Spinal cord (tissue), 10 donors: ENCODE measurements at places on chromosomes 7 and 10. TPM values are rescaled to one million over a fixed set of nuclear protein-coding genes. Genes with fewer than 3 reads are reported as not detected.
A peak's percentile ranks its signal among the peaks of the same experiment; 100 is the strongest.

STEAP1 gene
- total RNA-seq: 1.1 TPM

- no peak for DNase-seq
Observed at GRCh38 chr10:42879380-42880254, 97.0 kb downstream of the BMS1 start.

GRCh38 chr10:94963901-94964300, 25.4 kb downstream of the CYP2C9 start:
- DNase-seq: peak; percentile 85

DNA sequence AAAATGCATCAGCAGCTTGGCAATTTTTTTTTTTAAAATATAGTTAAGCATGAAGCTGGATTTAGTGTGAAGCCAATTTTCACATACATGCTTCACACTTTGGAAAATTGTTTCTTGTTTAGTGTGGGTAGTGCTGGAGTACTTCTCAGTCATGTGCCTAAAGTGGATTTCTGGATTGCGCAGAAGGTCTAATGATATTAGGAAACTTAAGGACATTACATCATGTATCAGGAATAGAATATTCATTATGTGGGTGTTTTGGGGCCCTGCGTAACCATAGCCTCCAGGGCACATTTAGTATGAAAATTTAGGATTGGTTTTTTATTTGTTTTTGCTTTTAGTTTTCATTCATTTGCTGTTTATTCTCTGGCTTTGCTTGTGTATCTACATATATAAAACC, 28.8 kb upstream of the BNIP3 start:
- DNase-seq: no peak

GRCh38 chr10:74077416-74077815, 73.2 kb downstream of the AP3M1 start:
- no peak for DNase-seq

DNA sequence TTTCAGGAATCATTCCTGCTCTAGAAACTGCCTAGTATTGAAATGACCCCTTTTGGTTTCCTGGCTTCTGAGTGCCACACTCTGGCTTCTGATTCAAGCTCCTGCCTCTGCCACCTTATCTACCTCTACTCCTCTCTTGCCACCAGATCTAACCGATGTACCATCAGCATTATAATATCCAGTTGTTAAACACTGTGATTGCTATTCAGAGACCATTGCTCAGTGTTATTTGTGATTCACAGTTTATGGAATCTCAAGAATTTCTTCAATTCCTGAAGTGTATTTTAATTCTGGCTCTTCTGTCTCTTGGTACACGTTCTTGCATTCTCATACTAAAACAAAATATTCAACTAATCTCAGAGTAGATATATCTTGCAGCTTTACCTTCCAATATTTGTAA, 88.7 kb downstream of the DYNC1I1 start:
- no peak for DNase-seq

DNA sequence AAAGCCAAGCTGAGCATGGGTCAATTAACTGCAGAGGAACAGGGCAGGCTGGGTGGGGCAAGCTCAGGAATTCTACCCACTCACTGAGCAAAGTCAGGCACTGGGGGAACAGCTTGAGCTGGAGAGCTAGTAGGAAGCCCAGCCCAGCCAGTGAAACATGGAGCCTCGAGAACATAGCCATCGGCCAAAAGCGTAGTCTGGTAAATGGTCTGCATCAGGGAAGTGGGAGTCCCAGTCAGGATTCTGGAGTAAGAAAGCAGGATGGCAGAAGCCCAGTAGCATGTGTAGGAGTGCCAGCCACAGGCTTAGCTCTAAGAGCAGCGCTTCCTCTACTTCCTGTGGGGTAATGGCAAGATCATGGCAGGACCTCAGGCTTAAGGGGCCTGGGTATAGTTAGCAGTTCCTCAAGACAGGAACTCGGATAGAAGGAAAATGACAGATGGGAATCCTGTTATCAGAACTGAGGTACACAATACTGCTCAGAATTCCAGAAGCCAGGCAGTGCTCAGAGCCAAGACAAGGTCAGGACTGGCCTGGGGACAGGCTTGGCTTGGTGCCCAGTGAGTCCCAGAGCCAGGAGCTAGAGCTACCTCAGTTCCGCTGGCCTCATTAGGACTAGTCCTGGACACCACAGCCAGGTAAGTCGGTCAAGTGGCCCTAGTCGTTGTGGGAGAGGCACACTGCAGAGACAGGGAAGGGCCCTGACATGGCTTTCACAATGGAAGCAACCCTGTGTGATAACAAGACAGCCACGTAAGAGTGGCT, 65.4 kb upstream of the MXI1 start:
- no peak for DNase-seq

- DNase-seq: no peak
Observed at GRCh38 chr7:133696056-133696455, 431.1 kb upstream of the LRGUK start.

RNF133 gene
- 0.88 TPM for total RNA-seq

GRCh38 chr10:69362471-69362954, 54.2 kb downstream of the TACR2 start:
- no peak for DNase-seq

- DNase-seq: no peak
Observed at GRCh38 chr7:143379611-143380259, 1.4 kb upstream of the ZYX start.

NRG3 gene
- 10.2 TPM for total RNA-seq

GBX1 gene
- total RNA-seq: 1.3 TPM

GARS1 gene
- total RNA-seq: 58.2 TPM

DNA sequence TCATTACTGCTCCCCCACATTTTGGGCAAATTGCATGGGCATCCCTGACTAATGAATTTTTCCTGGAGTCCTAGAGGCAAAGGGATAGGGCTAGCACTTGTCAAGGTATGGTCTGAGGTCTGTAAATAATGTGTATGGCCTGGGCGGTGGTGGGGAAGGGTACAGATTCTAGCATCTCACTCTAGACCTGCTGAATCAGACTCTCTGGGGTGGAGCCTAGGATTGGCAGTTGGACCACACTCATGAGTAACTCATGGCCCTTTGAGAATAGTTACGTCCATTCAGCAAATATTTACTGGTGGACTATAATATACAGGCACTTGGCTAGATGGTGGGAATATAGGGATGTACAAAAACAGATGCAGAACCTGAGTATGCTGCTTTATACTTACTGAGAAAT, 118.0 kb downstream of the CELF2 start:
- DNase-seq: no peak

GRCh38 chr10:124474514-124475070, 13.0 kb downstream of the LHPP start:
- no peak for DNase-seq

PFKP gene
- total RNA-seq: 120 TPM

- DNase-seq: no peak
Observed at GRCh38 chr10:49748006-49748405, 14.1 kb downstream of the OGDHL start.

GRCh38 chr10:75408911-75409885, 7.6 kb upstream of the ZNF503 start:
- DNase-seq: peak; percentile 32

DNA sequence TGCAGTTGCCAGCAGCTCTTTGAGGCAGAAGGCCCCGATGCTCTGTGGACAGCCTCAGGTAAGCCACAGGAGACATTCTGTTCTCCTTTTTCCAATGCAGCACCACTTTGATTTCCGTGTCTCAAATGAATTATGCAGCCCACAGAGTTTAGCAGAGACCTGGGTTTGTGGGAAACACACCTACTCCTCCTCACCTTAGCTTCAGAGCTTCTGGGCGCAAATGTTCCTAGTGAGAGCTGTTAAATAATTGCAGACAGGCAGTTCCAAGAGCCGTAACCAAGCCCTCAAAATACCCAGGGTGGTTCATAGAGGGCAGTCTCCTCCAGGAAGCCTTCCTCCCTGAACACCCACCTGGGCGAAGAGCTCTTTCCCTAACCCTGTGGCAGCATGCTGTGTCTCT, 69.2 kb upstream of the AGK start:
- DNase-seq: no peak
